M059J (cell line): ENCODE measurements at places on chromosomes 2 and 18. TPM values are rescaled to one million over a fixed set of nuclear protein-coding genes. Genes with fewer than 3 reads are reported as not detected.

Gene TCF23
- total RNA-seq = not detected in 2 replicates

Gene TWIST2
- 21.0 and 24.7 TPM in 2 replicates for total RNA-seq

Gene DNAH7
- 0.64 and 1.1 TPM in 2 replicates for total RNA-seq

Gene SALL3
- total RNA-seq = not detected in 2 replicates

Gene CAPN13
- total RNA-seq = not detected in 2 replicates

Gene CPO
- total RNA-seq = not detected in 2 replicates

Gene ARHGAP25
- total RNA-seq = 0.27 and 0.52 TPM in 2 replicates

Gene RAB11FIP5
- total RNA-seq = 19.4 and 40.8 TPM in 2 replicates

Gene SRD5A2
- not detected in 2 replicates for total RNA-seq

Gene SERPINB13
- not detected in 2 replicates for total RNA-seq

Gene IL37
- total RNA-seq = 0.30 TPM in 1 of 2 replicates, not detected in the other
